ENCODE measurements at places on chromosomes 4 and X.
A peak's percentile ranks its signal among the peaks of the same experiment; 100 is the strongest.

DNA sequence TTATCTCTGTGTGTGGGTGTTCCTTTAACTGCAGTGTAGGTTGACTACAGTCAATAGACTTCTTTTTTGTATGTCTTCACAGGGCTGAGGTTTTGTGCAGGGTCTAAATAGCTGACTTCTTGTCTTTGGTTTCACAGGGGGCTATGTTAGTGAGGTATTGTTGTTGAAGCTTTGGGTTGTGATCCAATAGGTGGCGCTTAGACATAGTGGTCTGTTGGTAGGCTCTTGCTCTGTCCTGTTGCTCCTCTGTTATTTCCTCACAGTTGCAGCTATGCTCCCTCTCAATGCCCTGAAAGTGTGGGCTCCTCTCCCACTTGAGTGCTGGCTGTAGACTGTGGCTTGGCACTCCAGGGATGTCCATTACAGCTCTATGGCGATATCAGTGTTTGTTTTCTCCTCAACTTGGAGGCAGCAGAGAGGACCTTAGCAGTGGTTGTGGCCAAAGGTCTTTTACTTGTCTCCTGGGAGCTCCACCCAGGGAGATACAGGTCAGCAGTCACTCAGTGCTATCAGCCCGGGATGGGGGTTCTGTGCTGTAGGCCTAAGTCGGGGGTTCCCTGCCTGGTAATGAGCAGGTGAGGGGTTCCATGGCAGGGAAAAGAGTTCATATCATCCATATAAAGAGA, 14.0 kb downstream of the POF1B start:
- no peak for DNase-seq

- no peak for DNase-seq
These were observed 86.7 kb downstream of the PSAPL1 start for GRCh38 chr4:7347981-7348380.

DNA sequence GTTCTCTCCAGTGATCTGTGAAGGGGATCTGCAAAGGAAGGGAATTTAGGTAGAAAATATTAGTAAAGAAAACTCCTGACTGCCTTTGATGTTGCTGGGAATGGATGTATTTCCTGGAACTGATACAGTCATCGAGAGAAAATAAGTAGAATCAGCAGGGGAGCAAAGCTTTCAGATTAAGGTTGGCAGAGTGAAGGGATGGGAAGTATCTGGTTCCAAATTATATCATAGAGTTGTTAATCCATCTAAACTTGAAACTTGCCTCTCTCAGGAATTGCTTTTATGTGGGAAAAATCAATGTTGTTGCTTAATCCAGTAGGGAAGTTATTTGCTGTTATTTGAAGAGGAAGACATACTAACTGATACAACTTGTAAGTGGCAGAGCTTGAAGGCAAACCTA, 19.3 kb downstream of the EPHA5 start:
- no peak for DNase-seq

DNA sequence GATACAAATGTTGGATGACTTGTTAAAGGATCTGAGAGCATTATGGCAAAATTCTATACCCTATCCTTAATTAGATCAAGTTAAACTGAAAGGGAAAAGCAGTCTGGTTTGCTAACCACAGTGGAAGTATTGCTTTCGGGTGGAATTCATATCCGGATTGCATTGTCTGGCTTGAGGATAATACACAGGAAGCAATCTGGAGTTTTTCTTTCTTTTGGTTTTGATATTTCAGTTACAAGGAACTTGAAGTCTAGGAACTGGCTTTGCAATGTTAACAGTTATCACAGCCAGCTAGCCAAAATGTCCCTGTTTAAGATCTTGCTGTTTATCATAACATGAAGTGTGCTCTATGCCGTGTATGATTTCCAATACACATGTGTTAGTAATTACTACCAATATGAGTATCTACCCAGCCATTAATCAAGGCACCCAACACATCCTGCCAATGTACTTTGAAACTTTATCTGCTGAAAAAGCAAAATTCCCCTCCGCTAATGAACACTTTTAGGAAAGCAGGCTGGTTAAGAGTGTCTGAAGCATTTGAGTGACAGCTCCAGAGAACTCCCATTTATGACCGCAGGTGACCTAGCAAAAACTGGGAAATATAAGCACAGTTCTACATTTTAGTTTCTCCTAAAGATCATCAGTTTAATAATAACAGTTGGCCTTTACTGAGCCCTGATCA, 146.4 kb downstream of the PALLD start:
- no peak for DNase-seq

DNA sequence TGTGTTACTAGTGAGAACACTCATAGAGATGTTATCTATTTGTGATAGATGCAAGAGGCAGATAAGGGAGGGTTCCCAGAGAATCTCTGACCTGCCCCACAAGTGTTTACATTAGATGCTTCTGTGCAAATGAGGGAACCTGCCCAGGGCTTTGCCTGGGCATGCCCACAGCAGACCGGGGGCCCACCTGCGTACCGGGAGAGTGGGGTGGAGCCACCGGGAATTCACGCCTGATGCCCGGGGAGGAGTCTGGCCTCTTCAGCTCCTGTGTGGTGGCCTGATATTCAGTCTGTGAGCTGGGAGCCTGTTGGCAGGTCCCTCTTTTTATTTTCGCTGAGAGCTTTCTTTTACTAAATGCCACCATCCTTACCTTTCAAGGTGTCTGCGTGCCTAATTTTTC, 155.7 kb downstream of the SNCA start:
- no peak for DNase-seq

- no peak for DNase-seq
These were observed 201.4 kb downstream of the SPOCK3 start for GRCh38 chr4:167032871-167033270.

GRCh38 chrX:7109838-7110793, 37.4 kb upstream of the STS start:
- DNase-seq: no peak

DNA sequence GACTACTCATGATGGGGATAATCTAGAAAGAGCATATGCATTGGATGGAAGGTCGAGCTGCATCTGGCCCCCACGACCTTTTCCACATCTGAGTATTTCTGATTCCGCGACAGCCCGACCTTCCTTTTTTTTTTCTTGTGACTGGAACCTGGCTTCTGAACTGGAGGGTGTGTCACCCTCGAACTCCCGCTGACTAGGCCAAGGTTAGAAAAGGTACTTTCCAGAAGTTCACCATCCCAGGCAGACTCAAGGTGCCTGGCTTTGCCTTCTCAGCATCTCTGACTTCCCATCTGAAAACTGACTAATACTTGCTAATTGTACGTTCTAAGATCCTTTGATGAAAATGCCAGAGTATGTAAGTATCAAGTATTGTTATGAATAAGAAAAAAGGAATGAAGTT, 49.3 kb upstream of the CD40LG start:
- no peak for DNase-seq

DNA sequence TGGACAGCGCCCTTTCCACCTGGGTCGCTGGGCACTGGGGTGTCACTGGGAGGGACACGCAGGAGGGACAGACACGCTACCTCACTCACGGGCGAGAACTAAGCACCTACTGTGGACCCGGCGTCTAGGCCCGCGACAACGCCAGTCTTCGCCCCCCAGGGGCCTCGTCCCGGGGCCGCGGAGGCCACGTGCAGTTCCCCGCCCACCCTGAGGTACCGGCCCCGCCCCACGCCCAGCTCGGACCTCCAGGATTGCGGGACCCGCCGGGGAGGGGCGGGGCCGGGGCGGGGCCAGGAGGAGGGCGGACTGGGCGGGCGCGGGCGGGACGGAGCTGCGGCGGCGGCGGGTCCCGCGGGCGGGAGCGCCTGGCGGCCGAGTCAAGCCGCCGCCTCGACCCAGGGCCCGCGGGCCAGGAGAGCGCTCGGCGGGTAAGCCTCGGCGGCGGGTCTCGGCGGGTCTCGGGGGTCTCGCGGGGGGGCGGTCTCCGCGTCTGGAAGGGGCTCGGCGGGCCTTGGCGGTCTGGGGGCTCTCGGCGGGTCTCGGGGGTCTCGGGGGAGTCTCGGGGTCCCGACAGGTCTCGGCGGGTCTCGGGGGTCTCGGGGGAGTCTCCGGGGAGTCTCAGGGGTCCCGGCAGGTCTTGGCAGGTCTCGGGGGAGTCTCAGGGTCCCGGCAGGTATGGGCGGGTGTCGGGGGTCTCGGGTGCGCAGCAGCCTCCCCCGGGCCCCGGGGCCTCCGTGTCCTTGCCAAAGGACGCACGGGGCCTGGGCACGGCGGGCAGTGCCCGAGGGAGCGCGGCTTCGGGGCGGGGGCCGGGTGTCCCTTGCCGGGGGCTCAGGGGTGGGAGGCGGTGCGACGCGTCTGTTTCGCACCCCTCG, at the start of gene SH3BP2:
TSS of gene SH3BP2 (plus strand) at position 375 of the 875 bp plus-strand sequence. CDS start 27,533 bp downstream, outside the sequence.
- DNase-seq: peak; percentile 52

- DNase-seq: no peak
These were observed 67.0 kb downstream of the SLC7A11 start for GRCh38 chr4:138174981-138175794.

- DNase-seq: no peak
These were observed 275.4 kb downstream of the FAT4 start for GRCh38 chr4:125590158-125590557.

DNA sequence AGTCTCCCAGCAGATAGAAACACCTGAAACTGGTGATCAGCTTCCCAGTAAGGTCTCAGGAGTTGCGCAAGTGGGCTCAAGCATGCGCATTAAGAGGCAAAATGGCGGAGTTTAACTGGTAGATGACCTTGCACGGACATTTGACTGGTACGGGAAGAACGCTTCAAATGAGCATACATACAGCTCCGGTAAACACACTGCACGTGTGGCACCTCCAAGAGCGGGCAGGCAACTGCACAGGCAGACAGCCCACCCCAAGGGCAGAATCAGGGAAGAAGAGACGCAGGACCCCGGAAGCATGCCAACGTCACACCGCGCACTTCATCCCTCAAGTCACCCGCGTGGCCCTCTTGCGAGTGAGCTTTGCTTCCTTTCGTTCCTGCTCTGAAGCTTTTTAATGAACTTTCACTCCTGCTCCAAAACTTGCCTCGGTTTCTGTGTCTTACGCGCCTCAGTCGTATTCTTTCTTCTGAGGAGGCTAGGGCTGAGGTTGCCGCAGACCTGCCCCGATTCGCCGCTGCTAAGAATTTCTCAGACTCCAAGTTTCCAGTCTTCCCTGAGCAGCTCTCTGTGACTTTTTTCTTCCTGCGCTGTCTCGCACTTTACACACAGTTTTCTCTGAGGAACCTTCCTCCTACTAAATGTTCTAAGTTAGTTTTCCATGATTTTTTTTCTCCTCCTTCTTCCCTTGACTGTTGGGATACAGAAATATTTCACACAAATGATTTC, 180.7 kb upstream of the ZFP42 start:
- no peak for DNase-seq

GRCh38 chr4:113866611-113867010, 105.1 kb upstream of the CAMK2D start:
- DNase-seq: no peak

DNA sequence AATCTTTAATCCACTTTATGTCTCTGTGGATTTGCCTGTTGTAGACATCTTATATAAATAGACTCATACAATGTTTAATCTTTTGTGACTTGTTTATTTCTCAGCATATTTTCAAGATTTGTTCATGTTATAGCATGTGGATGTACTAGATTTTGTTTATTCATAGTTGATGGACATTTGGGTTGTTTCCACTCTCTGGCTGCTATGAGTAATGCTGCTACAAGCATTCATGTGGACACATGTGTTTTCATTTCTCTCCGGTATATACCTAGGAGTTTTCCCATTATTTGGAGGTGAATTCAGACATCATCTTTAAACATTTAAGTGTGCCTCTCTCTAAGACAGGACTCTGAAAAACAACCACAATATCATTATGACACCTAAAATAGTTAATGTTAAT, 2.3 kb downstream of the IKBKG start:
- DNase-seq: no peak

- DNase-seq: no peak
These were observed 11.5 kb downstream of the RCHY1 start for GRCh38 chr4:75502671-75503070.

DNA sequence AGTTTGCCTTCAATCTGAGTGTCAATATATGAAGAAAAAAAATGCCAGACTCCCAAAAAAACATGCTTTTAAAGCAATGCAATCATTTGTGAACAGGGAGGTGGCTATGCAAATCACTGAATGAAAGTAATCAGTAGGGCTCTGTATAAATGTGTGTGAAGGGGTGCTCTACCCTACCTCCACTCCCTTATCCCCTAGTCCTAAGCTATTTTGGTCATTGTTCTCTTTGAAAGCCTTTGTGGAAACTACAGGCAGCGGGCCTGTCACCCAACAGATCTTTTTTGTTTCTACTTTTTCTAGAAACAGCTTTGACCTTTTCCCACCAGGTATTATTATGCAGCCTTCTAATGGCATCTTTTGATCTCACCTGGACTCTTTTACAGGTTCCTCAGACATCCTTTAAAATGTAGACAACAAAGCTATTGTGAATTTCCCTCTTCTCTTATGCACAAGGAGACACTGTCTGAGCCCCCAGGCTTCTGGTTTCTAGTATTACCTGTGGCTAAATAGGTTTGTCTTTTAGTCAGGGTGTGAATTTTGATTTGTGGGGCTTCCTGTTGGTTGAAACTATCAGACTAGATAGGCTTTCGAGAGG, 9.2 kb downstream of the BOD1L1 start:
- no peak for DNase-seq

GRCh38 chr4:3226467-3226866, 22.5 kb upstream of the MSANTD1 start:
- no peak for DNase-seq

- DNase-seq: no peak
These were observed 1.6 kb downstream of the MAOA start for GRCh38 chrX:43657671-43658070.
